Hematopoietic multipotent progenitor cell treated with erythropoietin and hydrocortisone succinate and interleukin-3 and kit ligand, for 17 days (in vitro differentiated cells): ENCODE measurements at places on chromosomes 16 and 17.
A peak's percentile ranks its signal among the peaks of the same experiment; 100 is the strongest.

- DNase-seq = no peak
Measured at GRCh38 chr17:40551879-40552768, 13.1 kb downstream of the CCR7 start.

GRCh38 chr16:89297910-89298545, 80.5 kb downstream of the ZNF778 start:
- DNase-seq = no peak

- no peak for DNase-seq
Measured at GRCh38 chr17:43014020-43014648, 7.5 kb downstream of the IFI35 start.

DNA sequence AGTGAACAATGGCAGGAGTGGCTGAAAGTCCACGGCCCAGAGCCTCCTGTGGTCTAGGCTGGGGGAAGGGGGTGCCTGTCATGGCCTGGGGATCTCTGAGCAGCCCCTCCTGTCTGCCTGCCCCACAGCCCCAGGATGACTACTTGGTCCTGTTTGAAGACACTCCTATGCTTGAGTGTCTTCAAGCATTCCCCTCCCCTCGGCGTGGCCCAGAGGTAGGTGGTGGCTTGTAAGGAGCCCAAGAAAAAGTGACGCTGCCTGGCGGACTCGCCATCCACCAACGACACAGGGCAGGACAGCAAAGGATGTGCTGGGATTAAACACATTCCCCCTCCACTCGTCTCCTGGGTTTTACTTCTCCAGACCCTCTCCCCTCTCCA, 5.7 kb downstream of the SULT1A1 start:
- DNase-seq = no peak

DNA sequence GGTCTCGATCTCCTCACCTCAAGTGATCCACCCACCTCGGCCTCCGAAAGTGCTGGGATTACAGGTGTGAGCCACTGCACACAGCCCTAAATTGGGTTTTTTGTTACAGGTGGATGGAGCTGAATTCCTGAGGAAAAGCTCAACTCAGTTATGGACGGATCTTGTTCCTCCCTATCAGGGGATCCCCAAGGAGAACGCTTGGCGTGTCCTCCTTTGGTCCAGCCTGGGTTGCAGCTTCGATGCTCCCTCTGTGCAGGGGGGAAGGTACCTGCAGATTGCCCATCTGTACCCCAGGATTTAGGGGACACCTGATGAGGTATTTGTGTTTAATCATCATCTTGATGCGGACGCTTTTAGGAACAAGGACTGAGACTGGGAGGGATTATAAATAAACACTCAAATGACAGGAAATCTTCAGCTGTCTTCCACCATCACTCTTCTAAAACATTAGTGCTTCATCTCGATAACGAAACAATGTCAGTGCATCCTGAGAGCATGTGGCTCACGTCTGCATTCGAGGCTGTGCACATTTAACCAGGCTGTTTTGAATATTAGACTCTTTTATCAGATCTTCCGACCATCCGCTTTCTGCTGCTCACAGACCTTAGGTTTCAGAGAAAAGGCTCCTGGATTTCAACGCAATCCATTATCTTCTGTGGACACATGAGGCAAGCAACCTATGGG, 18.2 kb upstream of the MEIOB start:
- DNase-seq = no peak

DNA sequence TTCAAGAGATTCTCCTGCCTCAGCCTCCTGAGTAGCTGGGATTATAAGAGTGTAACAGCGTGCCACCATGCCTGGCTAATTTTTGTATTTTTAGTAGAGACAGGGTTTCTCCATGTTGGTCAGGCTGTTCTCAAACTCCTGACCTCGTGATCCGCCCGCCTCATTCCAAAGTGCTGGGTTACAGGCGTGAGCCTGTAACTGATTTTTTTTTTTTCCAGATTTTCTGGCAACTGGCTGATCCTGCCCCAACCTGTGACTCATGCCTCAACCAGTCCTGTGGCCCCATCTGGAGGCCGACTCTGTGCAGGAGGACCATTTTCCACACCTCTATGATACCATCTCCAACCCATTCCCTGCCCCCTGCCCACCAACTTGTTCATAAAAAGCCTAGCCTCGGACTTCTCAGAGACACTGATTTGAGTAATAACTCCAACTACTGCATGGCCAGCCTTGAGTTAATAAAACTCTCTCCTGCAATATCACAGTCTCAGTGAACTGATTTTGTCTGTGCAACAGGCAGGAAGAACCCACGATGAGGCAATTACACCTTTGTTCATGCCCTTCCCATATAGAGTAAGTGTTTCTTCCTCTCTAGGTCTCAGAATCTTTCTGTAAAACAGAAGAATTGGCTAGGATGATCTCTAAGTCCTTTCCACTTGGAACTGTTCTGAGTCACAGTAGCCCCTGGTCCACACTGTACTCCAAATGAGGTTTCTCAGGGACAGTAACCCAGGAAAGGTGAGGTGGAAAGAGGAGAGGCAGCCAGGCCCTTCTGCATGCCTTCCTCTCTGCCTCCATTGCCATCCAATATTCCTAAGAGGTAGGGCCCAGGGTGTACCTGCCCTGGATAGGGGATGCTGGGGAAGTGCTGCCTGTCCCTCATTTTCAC, 8.8 kb upstream of the CNOT1 start:
- DNase-seq = peak; percentile 17

- no peak for DNase-seq
Measured at GRCh38 chr17:14318918-14319205, 18.0 kb downstream of the HS3ST3B1 start.

DNA sequence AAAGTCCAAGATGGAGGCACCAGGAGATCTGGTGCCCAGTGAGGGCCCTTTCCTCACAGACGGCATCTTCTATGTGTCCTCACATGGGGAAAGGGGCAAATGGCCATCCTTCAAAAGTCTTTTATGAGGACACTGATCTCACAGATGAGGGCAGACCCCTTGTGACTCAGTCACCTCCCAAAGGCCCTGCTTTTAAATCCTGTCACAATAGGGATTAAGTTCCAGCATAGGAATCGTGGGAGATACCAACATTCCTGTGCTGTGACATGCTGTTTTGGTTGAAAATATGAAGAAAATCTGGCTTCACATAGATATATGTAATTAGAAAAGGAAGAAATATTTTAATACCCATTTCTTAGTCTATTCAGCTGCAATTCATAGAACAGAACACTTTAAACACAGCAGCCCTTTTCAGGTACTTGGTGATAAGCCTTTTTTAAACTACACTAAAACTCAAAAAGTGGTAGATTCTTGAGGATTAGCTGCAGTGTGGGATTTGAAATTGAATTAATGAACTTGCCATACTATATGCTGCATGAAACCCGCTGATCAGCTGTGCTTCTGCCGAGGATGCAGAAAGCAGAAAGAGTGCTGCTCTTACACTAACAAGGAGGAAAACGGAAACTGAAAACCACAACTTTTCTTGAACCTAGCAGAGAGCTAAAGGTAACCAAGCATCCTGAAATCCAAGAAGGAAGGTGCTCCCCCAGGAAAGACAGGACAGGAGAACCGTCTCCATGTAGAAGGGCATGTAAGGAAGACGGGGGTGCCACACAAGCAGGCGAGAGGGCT, 32.7 kb downstream of the VPS53 start:
- DNase-seq = no peak

- no peak for DNase-seq
Measured at GRCh38 chr17:12627781-12628451, 37.8 kb upstream of the MYOCD start.

DNA sequence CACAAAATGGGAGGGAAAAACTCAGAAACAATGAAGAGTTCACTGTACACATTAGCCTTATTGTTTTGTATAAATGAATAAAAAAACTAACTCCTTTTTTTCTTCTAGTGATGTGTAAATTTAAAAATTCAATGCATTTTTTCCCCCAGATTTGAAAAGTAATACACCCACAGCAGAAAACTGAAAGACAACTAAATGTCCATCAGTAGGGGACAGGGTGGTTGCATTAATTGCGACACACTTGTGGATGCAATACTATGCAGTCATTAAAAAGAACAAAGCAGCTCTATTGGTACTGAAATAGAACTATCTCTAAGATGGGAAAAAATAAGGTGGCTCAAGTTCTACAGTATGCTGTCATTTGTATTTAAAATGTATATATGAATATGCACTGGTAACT, 13.7 kb upstream of the WIPI1 start:
- DNase-seq = no peak

DNA sequence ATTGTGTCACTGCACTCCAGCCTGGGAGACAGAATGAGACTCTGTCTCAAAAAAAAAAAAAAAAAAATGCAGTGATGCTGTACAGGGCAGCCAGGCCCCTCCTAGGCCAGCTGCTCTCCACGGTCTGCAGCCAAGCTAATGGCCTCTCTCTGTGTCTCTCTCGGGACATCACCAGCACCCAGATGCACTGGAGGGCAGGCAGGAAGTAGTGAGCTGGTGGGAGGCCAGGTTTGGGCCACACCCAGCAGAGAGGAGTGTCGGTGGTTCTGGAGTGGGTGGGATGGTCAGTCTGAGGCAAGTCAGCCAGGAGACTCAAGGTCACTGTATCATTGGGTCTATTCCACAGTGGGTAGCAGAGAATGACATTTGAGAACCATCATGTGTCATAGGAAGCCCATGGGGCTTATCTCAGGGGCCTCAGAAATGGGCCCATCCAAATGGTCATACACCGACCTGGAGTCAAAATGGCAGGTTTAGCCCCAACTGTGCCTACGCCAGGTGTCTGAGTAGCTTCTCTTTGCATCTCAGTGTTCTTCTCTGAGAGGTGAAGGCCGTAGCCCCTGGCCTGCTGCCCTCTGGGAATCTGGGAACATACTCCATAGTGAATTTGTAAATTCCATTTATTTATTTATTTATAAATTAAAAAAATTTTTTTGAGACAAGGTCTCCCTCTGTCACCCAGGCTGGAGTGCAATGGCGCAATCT, 22.7 kb downstream of the WNT9B start:
- DNase-seq = no peak

- DNase-seq = peak; percentile 59
Measured at GRCh38 chr17:63445954-63446752, at the start of gene CYB561. Gene CYB561 (minus strand): TSS chr17:63446306. CDS start chr17:63437547, 8,759 bp downstream.

DNA sequence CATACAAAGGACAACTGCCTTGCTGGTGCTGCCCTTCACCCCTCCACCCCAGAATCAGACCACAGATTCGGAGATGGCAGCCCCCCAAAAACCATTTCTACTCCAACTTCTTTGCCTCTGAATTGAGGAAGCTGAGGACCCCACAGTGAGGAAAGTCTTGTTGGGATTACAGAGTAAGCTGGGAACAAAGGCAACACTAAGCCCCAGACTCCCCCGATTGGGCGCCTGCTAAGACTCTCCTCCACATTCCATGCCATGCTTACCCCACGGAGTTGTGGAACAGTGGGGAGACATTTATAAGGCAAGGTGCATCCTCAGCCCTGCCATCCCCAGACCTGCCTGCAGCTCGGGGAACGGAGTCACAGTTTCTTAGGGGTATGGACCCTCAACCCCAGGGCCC, 1.9 kb downstream of the GIT1 start:
- no peak for DNase-seq

DNA sequence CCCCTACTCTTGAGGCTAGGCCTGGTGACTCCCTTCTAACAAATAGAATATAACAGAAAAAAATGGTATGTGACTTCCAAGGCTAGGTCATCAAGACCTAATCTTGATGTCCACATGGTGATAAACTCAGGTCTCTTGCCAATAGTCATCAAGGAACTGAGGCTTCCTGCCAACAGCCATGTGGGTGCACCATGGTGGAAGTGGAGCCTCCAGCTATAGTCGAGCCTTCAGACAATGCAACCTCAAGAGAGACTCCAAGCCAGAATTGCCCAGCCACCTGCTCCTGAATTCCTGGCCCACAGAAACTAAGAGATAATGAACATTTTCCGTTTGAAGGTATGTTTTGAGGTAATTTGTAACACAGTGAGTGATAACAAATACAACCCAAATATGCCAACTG, 55.9 kb upstream of the SREBF1 start:
- no peak for DNase-seq

- DNase-seq = no peak
Measured at GRCh38 chr16:70553645-70554044, 30.0 kb downstream of the SF3B3 start.

DNA sequence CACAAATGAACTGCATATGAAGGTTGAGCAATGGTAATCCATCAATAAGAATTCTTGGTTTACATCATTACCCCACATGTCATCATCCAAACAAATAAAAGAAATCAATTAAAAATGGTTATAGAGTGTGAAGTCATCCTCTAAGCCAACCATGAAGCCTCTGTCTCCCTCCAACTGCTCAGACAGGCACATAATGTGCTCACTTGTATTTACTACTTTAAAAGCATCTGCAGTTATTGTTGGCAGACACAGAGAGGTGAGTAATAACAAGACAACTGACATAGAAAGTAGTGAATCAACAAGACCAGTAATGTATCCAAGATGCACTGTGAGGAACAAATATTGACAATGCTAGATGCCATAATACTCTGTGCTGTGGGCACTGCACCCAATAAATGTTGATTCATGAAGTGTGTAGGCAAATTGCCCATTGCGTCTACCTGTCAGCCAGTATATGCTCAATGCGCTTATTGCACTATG, 20.0 kb downstream of the ADAMTS18 start:
- no peak for DNase-seq

GRCh38 chr17:38706505-38707216, 1.6 kb downstream of the MLLT6 start:
- no peak for DNase-seq

DNA sequence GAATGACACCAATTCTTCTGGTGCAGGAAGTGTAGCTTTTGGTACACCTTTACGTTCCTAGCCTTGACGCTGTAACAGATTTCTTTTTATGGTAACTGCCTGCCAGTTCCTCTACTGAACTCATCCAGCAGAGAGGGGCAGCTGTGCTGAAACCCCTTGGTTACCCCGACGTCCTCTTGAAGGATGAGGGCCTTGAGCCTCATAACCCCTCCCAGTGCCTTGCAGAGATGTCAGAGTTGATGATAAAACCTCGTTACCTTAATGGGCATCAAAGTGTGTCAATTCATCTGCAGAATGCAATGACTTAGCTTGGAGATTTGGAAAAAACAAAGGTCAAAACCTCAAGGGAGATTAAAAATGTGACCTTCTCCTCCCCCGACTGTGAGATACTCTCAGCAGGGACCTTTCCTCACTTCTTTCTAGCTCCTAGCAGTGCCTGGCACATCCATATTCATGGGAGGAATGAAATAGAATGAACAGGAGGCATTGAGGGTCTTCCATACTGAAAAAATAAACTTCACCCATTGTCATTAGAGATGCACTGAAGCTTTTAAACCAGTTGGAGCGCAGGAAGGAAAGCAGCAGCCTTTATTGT, 69.2 kb downstream of the SDR42E1 start:
- DNase-seq = no peak

- no peak for DNase-seq
Measured at GRCh38 chr16:12332167-12332952, 355.8 kb downstream of the SNX29 start.

DNA sequence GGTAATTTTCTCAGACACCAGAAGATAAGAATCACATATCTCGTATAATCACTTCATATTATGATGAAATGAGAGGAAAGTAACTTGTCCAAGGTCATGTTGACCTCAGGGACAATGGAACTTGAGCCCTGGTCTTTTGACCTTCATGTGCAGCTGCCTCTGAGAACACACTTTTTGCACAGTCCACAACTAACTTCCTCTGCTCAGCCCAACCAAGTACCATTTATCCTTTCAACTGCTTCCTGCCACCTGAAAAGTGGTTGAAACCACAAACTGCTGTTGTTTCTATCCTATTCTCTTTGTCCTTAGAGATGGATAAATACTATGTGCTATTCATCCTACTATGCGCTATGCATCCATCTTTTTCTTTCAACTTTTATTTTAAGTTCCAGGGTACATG, 2.3 kb upstream of the CCL1 start:
- DNase-seq = no peak

- no peak for DNase-seq
Measured at GRCh38 chr17:12591021-12591735, 74.5 kb upstream of the MYOCD start.
